ENCODE measurements at places on chromosomes 16 and 17.
A peak's percentile ranks its signal among the peaks of the same experiment; 100 is the strongest.

- no peak for DNase-seq
Measured at GRCh38 chr17:4631836-4632580, 9.5 kb downstream of the ALOX15 start.

GRCh38 chr17:266701-267667 lies 85.5 kb upstream of the DOC2B start:
- DNase-seq, result no peak

DNA sequence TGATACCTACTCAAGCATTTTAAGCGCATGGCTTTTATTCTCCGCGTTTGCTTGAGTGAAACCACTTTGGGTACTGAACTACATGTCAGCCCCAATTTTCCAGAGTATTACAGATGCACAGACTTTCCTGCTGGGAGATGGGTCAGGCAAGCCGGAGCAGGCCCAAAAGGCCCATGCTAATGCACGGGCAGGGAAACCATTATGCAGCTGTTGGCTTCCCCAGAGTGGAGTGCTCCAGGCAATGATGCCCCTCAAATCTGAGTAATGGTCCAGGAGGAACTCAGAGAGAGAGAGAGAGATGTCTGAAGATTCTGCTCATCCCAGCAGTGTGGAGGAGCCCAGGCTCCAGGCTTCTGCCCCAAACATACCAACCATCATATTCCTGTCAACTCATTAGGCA lies 80.2 kb downstream of the CDH11 start:
- no peak for DNase-seq

- no peak for DNase-seq
Measured at GRCh38 chr17:62706598-62707424, 79.3 kb downstream of the MRC2 start.

GRCh38 chr17:77863814-77864161 lies 94.7 kb upstream of the TNRC6C start:
- no peak for DNase-seq

DNA sequence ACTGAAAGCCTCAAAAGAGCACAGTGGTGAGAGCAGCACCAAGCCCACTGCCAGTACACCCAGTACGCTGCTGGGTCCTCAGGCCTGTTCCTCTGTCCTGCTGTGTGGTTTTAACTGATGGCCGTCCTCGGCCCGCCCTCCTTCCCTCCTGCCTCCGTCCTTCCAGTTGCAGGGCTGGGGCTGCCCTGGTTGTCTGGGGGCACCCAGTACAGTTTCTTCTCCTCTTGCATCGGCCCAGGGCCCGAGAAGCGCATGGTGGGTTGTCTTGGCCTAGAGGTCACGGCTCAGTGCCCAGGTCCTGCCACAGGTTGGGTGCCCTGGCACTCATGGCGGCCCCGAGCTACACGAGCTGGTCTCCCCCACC lies 70.8 kb upstream of the KCTD5 start:
- no peak for DNase-seq

DNA sequence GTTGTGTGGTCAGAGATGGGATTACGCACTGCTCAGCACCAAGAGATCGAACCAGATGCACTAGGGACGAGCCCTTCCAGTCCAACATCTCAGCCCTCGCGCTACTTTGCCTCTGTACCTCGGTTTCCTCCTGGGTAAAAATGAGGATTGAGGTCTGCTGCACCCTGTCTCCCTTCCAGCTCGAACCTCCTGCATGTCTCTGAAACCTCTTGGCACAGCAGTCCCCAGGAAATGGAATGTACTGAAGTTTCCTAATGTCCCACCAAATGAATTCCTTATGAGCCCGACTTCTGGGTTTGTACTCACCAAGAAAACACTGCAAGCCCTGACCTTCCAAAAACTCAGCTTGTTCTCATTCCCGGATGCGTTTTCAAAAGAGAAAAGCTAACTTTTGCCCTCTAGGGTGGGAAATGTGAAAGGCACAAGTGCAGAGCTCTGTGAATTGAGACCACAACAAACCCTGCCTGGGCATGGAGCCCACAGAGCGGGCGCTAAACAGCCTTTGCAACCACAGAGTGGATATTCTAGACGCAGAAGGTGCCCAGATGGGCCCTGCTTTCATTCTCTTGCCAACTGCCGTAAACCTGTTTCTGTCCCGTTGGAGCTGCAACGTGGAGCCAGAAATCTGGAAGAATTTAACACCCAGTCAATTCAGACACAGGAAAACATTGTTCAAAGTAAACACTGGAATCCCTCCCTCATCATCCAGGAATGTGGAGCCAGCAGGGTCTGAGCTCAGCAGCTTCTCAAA lies 10.3 kb downstream of the CDRT4 start:
- no peak for DNase-seq

GRCh38 chr17:78745407-78746088 lies 36.5 kb downstream of the CYTH1 start:
- peak; percentile 46 for DNase-seq

DNA sequence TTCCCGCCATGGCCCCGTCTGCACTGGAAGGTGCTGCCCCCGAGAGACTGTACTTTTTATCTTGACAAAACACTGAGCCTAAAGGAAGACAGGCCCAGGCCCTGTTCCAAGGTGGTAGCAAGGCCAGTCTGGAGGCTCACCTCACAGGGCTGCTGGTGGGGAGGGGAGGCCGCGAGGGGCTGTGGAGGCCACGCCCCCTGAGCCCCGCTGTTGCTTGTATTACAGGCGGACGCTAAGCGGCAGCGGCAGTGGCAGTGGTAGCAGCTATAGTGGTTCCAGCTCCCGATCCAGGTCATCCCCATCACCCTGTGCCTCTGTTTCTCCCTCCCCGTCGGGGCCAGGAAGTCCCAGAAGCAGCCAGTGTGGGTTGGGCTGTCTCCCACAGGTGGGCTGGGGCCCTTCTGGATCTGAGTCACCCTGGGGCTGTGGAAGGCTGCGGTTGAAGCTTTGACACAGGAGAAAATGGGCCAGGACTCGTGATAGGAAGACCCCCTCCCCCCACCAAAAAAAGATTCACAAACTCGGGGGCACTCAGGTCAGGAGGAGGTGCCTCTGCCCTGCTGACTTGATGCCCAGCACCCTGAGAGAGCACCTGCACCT lies 13.3 kb upstream of the IL17C start:
- no peak for DNase-seq

DNA sequence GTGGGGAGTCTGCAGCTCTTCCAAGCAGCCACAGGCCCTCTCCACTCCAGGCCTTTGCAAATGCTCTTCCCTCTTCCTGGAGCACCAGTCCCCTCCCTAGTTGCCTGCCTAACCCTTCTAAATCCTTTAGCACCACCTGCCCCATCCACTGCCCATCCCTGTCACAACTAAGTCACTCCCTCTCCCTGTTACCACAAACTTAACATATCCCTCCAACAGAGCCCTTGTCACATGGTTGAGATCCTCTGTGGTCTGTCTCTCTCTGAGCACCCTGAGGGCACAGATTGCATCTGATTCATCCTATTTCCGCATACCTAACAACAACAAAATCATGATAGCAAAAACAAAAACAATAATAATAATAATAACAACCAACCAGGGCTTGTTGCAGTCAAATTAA lies 11.0 kb upstream of the BEAN1 start:
- DNase-seq, result no peak

GRCh38 chr17:31508288-31509094 lies 117.0 kb downstream of the RAB11FIP4 start:
- DNase-seq, result peak; percentile 79

GRCh38 chr17:18108401-18109312 lies at the start of gene MYO15A:
TSS of gene MYO15A (plus strand) at chr17:18108756. CDS start at chr17:18118801, 10,045 bp downstream.
- no peak for DNase-seq

DNA sequence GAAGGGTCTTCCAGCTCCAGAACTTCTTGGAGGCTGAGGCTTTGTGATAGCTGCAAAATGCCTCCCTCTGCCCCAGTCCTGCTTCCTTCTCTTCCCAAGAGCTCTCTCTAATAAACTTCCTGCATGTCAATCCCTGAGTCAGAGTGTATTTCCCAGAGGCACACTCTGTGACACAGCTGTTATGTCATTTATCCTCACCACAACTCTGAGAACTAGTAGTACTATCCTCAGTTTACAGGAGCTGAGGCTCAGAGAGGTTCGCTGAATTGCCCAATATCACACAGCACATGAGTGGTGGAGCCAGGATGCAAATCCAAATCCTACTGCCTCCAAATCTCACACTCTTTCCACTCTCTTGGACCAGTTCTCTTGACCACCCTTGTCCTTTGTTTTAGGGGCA lies 20.0 kb downstream of the UNC45B start:
- no peak for DNase-seq

GRCh38 chr16:5041600-5042133 lies 7.9 kb upstream of the NAGPA start:
- DNase-seq, result no peak

DNA sequence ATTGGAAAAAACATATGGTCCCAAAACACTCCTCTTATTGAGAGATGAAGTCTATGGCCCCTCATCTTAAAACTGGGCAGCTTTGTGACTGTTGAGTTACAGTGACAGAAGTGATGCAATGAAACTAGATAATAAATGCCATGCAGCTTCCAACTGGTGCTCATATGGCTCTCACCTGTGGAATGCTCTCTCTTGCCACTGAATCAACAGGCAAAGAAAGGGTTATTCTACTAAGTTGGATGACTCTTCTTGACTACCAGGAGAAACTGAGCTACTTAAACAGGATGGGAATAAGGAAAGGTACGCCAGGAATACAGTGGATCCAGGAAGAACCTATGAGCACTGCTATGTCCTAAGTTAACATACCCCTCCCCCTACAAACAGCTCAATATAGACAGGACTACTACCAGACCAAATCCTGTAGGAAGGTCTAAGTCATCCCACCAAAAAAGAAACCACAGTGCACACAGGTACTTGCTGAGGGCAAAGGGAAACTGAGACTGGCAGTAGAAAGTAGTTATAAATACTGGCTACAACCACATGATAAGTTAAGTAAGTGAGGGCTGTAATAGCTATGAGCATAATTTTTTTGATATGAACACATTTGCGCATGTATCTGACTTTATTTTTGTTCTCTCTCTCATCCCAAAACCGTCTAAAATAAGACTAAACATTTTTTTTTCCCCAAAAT lies 398.5 kb downstream of the ZFHX3 start:
- DNase-seq, result no peak

DNA sequence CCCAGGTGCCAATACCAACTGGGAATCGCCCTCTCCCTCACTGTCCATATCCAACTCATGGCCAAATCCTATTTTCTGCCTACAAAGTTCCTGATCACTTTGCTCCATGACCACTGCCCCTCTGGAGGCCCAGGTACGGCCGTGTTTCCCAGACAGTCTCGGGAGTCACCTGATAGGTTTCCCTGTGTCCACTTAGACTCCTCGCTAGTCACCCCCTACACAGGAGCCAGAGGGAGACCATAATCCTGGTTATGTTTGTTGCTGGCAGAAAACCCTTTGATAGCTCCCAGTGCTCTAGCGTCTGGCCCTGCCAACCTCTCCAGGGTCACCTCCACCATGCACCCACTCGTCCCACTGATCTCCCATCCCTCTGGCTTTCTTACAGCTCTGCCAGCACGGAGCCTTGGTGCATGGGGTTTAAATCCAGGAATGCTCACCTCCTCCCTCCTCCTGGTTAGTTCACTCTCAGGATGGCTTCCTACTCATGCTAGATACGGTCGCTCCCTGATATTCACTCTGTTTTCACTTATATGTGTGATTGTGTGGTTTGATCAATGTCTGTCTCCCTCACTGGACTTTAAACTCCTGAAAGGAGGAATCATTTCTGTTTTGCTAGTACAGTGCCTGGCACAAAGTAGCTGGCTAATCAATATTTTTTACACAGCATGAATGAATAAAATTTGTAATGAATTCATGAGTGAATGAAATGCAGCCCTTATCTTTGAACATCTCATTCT lies 7.5 kb upstream of the CALB2 start:
- no peak for DNase-seq

DNA sequence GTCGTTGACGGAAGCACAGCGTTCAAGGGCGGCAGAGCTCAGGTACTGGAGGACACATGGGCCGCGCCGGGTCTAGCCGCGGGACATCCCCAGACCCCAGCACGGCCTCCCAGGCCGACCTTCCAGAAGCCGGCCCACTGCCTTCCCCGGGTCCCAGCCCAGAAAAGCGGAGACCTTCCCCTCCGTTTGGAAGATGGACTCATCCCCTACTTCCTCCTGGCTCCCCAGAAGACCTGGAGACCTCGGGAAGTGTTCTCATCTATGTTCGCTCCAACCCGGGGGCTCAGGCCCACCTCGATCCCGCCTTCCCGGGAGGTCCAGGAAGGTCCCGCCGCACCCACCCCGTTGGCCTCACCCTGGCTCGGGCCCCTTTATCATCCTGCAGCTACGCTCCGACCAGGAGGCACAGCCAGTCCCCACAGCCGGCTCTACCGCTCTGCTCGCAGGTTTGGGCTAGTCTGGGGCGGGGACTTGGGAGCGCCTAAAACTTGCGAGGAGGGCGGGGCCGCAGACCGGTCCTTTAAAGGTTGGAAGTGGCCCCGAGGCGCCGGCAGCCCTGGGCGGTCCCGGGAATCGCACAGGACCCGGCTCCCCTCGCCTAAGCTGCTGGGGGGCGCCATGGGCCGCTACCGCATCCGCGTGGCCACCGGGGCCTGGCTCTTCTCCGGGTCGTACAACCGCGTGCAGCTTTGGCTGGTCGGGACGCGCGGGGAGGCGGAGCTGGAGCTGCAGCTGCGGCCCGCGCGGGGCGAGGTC lies at the start of gene ALOX12:
ALOX12 (plus strand) TSS at position 550 of the 756 bp plus-strand sequence; CDS start at position 619, 69 bp downstream.
- peak; percentile 17 for DNase-seq

GRCh38 chr16:67645397-67646121 lies 615 bp downstream of the CARMIL2 start:
- no peak for DNase-seq

DNA sequence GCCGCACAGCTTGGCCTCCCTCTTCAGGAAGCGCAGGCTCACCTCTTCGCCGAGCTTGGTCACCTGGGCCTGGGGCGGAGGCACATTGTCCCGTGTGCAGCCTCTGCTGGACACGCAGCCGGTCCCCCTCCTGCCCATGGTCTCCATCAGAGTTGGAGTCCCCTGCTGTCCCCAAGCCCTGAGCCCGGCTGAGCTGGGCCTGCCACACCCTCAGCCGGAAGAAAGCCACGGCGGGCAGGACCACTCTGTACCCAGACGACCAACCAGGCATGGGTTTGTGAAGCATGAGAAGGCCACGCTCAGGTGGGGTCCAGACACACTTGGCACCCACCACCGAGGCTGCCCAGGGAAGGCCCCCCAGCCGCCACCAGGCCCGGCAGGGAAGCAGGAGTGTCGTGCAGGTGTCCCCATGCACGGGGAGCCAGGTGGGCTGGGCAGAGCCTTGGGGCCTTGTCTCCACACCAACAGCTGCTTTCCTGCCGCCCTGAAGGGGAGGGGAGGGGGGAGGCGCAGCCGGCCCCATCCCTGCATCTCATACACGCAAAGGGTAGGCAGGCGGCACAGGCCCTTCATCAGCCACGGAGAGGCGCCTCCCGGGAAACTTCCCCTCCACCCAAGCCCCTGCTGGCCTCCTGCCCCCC lies 5.2 kb downstream of the CCDC154 start:
- DNase-seq, result no peak

- no peak for DNase-seq
Measured at GRCh38 chr16:72876221-72876620, 171.7 kb downstream of the ZFHX3 start.

DNA sequence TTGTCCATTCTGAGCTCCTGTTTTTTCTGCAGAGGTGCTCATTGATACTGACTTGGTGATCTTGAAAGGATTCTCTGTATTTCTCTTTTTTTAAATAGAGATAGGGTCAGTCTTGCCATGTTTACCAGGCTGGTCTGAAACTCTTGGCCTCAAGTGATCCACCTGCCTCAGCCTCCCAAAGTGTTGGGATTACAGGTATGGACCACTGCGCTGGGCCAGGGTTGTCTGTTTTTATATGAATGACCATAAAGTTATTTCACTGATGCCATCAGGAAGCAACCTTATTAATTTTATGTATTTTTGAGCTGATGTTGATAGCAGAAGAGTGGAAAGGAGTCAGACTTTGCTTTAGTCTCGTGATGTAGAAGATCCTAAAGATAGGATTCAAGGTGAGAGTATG lies 35.7 kb upstream of the METTL9 start:
- no peak for DNase-seq

Measured in hematopoietic multipotent progenitor cell treated with erythropoietin and hydrocortisone succinate and interleukin-3 and kit ligand, for 17 days (in vitro differentiated cells).